ENCODE measurements at places on chromosomes 5 and 9. TPM values are rescaled to one million over a fixed set of nuclear protein-coding genes. Genes with fewer than 3 reads are reported as not detected.

DNA sequence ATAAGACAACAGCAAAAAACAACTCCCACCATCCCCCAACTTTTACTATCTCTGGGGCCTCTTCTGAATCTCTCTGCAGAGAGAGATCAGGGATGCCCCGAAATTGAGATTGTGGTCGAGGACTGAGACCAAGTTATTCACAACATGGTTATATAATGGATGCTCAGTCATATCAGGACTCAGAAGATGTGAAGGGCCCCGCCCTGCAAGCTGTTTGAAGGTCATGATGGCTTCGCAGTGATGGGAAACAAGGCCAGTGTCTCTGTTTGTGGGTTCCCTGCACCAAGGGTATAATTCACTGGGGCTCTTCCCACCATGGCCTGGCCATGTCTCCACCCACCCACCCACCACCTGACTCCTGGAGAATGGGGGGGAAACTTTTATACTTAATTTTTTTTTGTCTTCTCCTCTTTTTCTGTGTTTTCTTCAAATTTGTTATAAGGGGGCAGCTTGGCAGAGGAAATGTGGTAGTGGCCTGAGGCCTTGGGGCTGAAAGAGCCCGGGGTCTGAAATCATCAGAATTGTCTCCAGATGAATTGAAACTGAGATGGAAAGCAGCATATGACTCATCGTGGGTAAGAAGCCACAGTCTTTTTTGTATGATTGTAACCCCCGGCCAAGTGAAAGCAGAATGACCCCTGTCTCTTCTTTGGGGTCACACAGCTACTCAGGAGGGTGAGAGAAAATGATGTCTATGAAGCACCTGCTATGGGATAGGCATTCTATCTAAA lies 15.0 kb upstream of the TEX48 start:
- no peak for DNase-seq

DNA sequence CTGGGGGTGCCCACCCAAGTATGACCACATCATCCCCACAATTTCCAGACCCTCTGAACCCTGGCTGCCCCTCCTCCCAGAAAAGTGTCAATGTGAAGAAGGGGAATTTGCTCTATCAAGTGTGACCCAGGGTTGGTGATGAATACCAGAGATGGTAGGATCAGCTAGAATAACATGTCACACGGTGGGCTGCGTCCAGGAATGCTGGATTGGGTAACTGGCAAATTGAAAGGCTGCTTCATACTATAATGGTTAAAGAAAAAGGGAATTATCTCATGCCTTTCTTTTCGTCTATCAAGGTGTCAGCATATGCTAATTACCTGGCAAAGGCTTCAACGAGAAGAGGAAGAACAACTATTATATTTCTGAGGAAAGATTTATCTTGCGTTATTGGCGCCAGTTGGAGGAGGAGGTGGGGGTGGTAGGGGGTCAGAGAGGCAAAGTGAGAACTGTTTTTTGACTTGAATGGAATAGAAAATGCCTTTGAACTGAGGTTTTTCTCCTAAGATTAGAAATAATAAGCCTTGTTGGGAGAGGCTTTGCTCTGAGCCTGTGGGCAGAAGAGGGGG lies 27.8 kb upstream of the ARAP3 start:
- DNase-seq = no peak

DNA sequence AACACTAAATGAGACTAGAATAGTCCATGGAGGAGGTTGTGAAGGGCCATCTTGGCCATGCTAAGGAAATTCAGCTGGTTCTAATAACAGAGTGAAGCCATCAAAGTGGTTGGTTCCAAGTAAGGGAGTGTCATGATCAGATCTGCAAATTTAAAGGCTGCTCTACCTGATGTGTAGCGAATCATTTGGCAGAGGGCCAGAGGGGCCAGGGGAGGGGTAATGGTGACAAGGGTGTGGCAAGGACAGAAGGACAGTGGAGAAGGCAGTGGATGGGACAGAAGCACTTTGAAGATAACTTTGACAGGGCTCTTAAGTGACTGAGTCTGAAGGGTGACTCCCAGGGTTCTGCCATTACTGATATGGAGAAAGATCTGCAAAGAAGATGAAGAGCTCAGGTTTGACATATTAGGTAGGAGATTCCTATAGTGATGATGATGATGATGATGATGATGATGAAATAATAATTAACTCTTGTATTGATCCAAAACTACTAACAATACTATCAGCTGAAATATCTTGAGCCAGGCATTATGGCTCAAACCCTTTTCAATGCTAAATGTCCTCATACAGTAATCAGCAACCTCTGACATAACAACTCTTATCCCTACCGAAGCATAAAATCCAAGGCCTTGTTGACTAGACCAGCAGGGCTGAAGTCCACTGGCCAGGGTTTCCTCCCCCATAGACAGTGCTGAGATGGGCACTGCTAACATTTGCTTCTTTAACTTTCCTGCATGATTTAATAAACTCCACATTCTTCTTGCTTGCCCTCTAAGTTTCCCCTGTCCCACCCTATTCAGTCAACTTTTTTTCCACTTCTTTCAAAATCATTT lies 20.0 kb downstream of the KIAA1191 start:
- DNase-seq = no peak

DNA sequence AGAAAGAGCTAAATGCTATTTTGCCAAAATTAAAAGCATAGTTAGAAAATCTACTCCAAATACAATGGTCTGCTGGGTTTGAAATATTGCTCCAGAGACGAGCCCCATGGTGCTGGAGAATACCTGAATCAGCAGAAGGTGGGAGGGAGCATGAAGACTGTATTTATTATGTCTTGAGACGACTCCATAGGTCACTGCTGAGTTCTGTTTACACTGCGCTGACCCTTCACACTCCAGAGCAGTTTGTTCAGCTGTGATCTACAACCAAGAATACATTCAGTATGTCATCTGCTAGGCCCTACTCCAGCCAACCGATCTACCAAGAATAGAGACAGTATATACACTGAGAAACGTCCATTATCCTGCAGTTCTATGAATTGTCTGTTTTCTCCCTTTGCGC lies 150.5 kb downstream of the TLE1 start:
- DNase-seq = no peak

ZNF300 gene
- 0.52 TPM for polyA plus RNA-seq
